Stimulated activated CD4-positive, alpha-beta T cell treated with anti-CD3 and anti-CD28 coated beads, Interleukin-12 subunit alpha, Interleukin-12 subunit beta, amount 100 ng/mL, for 48 hours (primary cell): ENCODE measurements at places on chromosomes 6 and 20.

GRCh38 chr6:109282756-109283155 lies 99.5 kb downstream of the CD164 start:
- no peak for DNase-seq

DNA sequence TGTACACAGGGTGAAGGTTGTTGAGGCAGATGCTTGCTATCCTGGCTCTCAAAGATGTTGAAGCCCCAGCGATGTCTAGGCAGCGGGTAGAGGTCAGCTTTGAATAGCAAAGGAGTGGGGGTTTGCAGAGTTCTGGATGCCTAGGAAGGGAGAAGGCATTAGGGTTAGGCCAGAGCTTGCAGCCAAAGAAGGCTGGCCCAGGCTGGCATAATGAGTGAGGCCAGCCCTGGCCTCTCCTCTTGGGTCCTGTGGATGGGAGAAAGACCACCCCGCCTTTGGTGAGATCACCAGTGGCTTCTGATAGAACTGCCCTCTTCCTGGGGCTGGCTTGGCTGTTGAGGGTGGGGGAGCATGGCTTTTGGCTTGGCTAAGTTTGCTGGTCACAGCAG lies 406 bp upstream of the WFDC5 start:
- no peak for DNase-seq

- no peak for DNase-seq
Observed at GRCh38 chr6:113381959-113382358, 475.2 kb upstream of the MARCKS start.

DNA sequence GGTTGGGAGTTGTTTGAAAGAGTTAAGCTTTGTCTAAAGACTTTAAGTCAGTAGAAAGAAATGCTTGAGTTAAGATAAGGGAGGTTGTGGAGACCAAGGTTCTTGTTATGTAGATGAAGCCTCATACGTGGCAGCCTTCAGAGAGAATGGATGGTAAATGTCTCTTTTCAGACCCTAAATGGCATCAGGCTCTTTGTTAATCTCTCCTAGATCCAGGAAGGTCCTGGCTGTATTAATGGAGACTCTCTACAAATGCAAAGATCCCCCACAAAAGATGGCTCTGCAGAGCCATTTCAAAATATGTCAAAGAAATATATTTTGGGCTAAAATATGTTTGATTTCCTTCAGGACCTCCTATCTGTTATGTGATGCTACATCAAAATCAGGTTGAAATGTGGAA lies 161.6 kb downstream of the ADAT2 start:
- no peak for DNase-seq

- DNase-seq = no peak
Observed at GRCh38 chr6:35237476-35237875, 22.1 kb upstream of the ZNF76 start.

- DNase-seq = no peak
Observed at GRCh38 chr6:154258064-154258757, 98.4 kb downstream of the IPCEF1 start.

DNA sequence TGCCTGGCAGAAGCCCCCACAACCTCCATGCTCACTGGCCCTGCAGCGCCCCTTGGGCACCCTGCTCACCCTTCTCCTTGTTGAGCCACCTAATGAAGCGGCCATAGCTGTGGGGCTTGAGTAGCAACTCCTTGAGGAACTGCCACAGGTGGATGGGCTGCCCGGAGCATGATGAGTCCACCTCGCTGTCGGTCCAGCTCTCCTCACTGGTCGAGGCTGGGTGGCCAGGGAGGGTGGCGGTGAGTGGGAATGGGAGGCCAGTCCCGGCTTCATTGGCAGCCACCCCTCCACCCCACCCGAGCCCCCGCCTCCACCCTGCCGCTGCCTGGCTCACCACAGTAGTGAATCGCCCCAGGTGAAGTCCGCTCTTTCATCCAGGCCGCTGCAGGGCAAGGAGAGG lies 16.9 kb downstream of the SPDEF start:
- no peak for DNase-seq

GRCh38 chr6:170163405-170164170 lies 127.3 kb downstream of the DLL1 start:
- DNase-seq = no peak

- no peak for DNase-seq
Observed at GRCh38 chr6:109894181-109894580, 83.9 kb upstream of the GPR6 start.

- DNase-seq = no peak
Observed at GRCh38 chr6:134065706-134066105, 13.3 kb upstream of the SLC2A12 start.

GRCh38 chr6:25137480-25137879 lies 141.7 kb upstream of the CARMIL1 start:
- no peak for DNase-seq

DNA sequence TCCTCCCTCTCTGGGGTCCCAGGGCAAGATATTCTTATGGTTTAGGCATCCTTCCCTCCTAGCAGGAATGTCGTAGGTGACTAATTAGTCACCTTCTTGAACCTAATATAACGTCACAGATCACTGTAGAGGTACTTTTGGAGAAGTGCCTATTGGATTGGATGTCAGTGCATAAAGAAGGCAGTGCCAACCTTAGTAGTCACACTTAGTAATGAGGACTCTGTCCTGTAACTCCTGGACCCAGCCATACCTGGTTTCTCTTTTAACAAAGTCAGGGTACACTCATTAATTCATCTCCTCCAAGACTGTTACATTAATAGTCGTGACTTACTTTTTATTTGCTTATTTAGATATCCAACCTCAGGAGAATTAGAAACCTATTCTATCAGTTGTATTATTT lies 20.0 kb downstream of the VTA1 start:
- no peak for DNase-seq
